ENCODE measurements at places on chromosomes 1 and 21.

DNA sequence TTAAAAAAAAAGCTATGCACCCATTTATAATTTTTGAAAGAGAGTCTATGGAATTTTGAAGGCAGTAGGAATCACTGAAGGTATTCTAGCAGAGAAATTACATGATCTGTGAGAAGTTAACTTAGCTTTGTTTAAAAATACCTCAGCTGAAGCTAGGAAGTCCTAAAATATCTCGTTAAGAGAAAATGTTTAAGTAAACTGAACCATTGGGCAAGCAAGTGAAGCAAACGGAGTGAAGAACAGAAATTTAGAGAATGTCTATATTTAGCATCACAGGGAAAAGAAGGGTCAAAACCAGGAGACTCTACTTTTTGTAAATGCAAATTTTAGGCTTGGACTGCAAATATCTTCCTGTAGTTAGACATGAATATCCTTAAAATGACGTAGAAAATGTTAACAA is 230.8 kb downstream of the HMCN1 start:
- no peak for DNase-seq

GRCh38 chr1:24904731-24905354 is 25.2 kb downstream of the RUNX3 start:
- DNase-seq = no peak

DNA sequence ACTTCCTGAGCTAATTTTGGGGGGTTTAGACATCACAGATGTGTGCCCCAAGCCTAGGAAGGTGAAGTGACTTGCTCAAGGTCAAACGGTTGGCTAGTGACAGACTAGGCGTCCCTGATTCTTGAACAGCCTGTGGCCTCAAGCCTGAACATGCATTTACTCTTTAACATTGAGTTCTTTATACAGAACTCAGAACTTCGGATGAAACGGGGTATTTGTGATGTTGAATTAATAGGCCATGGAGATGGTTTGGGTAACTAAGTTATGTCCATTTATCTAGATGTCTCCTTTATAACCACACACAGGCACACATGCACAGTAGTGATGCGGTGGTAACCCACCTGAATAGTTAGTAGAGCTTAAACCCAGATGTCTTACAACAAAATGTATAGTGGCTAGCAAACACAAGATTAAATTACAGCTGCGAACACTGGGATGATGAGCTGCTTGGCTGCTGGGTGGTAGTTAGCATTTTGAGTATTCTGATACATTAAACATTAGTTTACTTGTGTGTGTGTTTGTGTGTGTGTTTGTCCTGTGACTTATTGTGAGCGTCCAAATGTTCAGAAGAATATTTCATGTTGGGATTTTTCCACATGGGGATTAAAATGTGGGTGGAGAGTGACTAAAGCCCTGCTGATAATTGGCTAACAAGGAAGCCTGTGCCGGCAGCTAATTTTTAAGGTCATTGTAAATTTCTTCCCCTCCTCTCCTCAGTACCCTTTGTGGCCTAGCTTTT is 2.3 kb downstream of the ATP1A1 start:
- no peak for DNase-seq

DNA sequence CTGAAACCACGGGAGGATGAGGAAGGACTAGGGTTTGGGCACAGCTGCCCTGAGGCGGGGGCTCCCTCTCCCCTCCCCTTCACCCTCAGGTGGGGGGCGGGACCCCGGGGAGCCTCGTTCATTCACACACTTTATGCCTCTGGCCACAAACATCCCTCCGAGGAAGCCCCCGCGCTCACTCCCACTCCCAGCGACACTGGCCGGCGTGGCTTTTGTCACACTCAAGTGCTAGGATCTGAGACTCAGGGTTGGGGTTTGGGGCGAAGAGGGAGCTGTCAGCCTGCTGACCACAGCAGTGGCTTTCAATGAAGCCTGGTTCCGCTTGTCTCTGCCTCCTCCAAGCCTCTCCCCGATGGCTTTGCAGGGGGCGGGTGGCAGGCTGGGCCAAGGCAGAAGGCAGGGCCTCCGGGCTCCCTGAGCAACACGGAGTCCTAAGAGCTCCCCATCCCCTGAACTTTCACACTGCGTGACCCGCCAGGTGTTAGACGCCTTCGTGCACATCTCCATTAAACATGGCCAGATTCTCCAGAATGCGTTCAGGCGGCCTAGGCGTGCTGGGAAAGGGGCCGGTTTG is 178.1 kb downstream of the NPHP4 start:
- no peak for DNase-seq

DNA sequence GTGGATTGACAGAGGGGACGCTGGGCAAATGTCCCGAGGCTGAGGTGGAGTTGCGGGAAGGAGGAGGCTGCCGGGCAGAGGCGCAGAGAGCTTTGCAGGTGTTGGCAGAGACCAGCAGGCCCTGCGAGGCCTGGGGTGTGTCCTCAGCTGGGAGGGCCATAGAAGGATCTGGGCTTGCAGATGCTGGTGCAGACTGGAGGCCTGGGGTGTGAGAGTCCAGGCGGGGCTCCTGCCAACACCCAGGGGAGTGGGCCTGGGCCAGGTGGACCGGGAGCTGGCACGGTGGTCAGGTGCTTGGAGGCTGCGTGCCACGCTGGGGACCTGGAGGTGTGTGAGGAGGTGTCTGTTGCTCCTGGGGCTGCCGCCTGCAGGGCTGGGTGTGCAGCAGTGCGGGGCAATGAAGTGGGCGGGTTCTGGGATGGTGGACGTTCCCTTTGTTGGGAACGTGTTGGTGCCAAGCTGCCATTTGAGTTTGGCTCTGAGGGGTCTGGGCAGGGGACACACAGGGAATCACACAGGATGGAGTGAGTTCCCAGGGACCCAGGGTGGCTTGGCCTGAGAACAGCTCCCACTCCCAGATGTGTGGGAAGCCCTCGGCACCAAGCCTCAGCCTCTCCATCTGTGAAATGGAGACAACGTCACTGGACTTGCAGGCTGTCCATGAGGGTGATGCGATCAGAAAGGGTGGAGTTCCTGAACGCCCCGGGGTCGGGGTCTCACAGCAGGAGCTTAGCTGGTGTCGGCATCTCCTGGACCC is 39.9 kb upstream of the POFUT2 start:
- DNase-seq = no peak

GRCh38 chr1:10402729-10403274 is 3.9 kb downstream of the PGD start:
- no peak for DNase-seq

DNA sequence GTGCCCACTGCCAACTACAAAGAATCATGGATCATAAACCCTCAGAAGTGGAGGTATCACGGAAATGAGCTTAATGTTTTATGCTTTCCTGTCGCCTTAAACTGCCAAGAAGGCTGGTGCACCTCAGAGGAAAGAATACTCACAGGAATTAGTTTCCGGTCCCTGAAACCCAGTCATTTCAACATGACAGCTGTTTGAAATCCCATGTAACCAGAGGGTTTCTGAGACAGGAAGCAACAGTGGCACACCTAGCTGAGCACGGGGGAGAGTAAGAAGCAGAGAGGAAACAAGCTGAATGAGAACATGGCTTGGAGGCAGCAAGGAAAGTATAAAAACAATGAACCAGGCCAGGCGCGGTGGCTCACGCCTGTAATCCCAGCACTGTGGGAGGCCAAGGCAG is 3.9 kb downstream of the JAK1 start:
- no peak for DNase-seq

DNA sequence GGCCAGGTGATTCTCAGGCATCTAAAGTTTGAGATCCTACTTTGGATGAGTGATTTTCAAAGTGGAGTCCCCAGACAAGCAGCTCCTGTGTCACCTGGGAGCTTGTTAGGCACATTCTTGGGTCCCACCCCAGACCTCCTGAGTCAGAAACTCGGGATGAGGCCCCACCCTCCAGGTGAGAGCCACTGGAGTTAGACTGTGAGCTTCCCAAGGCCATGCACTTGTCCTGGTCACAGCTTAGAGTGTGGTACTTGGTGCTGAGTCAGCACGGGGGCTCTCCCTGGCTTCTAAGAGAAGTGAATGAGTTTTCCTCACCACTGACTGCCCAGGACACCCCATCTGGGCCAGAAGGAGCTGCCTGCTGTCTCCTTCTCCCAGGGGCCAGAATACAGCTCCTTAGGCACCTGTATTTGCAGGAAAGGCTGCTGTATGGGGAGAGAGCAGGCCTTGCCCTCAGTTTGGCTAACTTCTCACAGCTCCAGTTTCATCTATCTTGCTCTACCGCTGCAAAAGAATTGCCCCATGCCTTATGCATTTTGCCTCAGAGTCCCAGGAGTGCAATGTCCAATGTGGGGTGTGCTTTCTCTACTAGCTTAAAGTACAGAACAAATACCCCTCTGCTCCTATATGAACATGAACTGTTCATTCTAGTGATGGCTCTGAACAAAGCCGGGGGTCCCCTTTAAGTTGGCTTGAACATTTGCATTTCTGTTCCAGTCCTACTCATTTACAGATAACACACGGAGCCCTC is 98.1 kb downstream of the PSMG1 start:
- DNase-seq = no peak

GRCh38 chr1:150613061-150613920 is 16.1 kb downstream of the ENSA start:
- no peak for DNase-seq

GRCh38 chr1:87878873-87879272 is 550.2 kb downstream of the LMO4 start:
- DNase-seq = no peak

- DNase-seq = no peak
Observed at GRCh38 chr21:25509862-25510261, 97.4 kb downstream of the MRPL39 start.

GRCh38 chr1:167210966-167211674 is 9.6 kb upstream of the POU2F1 start:
- no peak for DNase-seq

DNA sequence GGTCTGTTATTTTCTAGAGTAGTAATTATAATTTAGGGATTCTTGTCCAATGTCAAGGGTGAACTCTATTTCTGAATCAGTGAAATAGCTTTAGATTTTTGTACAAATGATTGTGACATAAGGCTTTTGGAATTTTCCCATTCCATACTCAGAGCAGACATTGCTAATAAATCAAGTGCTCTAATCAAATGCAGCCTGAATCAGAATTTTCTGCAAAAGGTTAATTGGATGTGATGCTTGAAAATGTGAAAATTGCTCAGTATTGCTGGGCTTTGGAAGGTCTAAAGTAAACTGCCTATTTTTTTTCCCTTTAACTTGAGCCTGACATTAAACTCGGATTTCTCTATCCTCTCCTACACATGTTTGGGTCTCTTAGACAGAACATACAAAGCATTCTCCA is 23.2 kb downstream of the SGIP1 start:
- no peak for DNase-seq

DNA sequence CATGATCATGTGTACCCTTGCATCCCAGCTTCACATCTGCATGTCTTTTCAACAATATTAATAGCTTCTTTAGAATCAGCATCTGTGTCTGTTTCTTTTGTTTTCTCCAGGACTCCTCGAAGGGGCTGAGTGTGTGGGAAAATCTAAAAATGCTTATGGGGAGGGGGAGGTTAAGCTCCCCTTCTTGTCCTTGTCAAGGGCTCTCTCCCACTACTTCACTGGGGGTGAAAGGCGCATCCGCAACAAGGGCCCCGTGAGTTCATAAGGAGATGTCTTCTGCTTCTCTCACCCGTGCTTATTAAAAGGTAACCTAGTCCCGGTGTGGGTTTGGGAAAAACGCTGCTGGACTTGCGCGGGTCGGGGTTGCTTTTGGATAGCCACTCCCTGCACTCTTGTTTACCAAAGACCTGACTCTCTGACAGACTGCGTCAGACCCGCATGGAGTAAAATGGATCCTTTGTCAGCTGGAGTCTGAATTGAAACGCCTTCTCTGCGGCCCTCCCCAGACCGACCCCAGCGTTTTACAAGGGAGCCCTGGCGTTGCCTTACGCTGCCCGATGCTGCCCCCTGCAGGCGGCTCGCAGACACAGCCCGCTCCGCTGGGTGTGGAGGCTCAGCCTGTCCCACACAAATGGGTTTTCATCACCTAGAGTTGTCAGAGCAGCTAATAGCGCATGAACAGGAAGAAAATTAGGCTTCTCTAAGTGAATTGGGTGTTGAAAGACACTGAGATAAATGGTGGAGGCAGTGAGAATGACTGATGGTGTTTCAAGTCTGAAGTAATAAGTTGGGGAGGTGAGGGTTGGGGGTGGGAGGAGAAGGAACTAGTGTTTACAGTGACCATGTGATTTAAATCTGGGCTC is 53.8 kb downstream of the IER5 start:
- DNase-seq = peak; percentile 62

DNA sequence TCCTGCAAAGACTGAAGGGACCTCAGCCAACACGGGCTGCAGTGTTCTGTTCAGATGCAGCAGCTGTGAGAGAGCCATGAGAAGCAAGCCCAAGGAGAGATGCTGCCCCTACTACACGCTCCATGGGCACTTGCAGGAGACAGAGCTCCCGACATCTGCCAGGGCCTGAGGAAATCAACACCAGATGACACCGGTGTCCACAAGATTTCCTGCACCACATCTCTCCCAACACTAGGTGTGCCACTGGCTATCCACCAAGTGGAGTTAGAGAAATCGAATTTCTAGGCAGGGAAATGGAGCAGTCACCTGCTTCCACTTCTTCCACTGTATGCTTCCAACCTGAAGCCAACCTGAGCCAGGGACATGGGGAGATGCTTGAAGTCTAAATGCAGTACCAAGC is 445.3 kb downstream of the RWDD3 start:
- no peak for DNase-seq

DNA sequence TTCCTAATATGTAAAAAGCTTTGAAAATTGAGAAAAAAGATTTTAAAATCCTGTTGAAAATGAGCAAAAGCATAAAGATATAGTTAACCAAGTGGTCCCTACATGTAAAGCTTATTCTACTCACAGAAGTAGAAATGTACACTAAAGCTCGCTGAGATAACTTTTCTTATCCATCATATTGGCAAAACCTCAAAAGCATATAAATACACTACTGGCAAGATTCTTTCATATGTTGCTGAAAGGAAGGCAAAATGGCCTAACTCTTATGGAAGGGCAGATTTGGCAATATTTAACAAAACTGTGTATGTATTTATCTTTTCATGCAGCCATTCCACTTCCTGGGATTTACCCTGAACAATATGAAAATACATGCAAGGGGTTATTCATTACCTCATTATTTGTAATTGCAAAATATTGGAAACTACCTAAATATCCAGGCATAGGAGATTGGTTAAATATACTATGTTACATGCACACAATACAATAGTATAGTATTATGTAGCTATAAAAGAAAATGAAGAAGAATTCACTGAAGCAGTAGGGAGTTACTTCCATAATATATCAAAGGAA is 43.2 kb upstream of the LYPLAL1 start:
- no peak for DNase-seq

DNA sequence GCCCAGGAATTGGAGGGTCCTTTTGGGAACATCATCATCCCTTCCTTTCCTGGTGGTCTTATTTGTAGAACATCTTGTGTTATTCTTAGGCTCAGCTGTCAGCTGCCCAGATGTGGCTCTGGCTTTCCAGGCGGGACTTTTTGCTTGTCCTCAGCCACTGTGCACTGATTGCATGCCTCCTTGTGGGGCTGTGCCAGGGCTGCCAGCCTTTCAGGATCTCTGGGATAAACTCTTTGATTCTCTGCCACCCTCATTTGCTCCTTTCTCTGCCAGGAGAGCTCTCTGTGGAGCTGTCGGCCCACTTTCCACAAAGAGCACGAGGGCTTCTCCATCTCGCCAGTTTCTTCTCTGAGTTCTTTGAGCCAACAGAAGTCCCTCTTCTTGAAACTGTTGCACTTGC is 63.1 kb downstream of the PTPRU start:
- no peak for DNase-seq
